ENCODE measurements at places on chromosomes 12 and 14. TPM values are rescaled to one million over a fixed set of nuclear protein-coding genes. Genes with fewer than 3 reads are reported as not detected.

DNA sequence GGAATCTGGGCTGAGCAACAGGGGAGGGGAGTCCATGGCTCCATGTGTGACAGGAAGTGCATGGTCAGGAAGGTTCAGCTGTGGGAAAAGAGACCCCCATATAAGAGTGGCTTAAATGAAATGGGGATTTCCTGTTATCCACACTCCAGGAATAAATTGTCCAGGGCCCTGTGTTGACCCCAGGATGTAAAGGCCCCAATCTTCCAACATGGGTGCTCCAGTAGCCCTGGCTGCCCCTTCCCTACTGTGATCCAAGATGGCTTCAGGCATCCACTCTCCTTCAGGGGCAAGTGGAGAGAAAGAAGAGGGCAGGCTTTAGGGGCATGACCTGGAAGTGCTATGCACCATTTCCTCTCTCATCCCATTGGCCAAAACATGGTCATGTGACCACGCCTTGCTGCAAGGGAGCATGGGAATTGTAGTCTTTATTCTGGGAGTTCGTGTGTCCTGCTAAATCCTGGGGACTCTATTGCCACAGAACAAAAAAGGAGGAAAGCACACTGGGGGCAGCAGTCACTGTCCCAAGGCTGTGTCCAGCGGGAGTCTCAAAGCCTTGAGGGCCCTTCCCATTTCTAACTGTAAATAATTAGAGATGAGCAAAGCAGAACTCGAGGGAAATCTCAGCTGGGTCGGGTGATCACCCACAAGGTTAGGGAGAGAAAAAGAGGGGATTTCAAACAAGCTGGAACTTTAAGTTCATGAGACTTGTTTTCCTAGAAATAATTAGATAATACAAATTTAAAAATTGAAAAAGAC is 289.2 kb downstream of the ADGRD1 start:
- DNase-seq: no peak

DNA sequence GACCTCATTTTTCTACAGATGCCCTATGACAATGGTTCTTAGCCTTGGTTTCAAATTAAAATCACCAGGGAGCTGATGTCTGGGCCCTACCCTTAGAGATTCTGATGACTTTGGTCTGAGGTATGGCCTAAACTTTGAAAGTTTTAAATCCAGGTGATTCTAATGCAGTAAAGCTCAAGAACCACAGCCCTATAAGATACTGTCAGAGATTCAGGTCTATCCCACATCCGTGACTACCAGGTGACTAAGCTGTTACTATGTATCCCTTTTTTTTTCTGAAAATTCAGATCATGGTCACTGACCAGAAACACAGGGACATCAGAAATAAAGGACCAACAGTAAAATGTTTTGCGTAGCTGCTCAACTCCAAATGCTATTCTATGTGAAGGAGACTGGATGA is 148.8 kb upstream of the BMP4 start:
- no peak for DNase-seq

The TAS2R42 gene
- total RNA-seq: not detected

The FOXG1 gene
- not detected for total RNA-seq

DNA sequence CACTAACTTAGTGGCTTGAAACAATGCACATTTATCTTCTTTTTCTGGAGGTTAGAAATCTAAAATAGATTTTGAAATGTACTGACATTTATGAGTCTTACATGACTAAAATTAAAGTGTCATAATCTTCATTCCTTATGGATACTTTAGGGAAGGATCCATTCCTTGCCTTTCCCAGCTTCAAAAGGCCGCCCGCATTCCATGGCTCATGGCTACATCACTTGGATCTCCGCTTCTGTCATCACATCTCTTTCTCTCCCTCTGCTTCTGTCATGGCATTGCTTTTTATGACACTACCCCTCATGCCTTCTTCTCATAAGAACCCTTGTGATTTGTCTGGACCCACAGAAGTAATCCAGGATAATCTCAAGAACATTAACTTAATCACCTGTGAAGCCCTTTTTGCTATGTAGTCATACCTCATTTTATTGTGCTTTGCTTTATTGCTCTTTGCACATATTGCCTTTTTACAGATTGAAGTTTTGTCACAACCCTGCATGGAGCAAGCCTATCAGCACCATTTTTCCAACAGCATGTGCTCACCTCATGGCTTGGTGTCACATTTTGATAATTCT is 66.5 kb downstream of the GARIN6 start:
- no peak for DNase-seq

The ADSS1 gene
- 2.7 TPM for total RNA-seq

The KICS2 gene
- 15.6 TPM for total RNA-seq

The SOX5 gene
- not detected for total RNA-seq

The SERPINA9 gene
- not detected for total RNA-seq

- DNase-seq: no peak
These were observed 17.2 kb upstream of the SLC35F4 start for GRCh38 chr14:57883061-57883460.

The TRHDE gene
- 0.33 TPM for total RNA-seq

DNA sequence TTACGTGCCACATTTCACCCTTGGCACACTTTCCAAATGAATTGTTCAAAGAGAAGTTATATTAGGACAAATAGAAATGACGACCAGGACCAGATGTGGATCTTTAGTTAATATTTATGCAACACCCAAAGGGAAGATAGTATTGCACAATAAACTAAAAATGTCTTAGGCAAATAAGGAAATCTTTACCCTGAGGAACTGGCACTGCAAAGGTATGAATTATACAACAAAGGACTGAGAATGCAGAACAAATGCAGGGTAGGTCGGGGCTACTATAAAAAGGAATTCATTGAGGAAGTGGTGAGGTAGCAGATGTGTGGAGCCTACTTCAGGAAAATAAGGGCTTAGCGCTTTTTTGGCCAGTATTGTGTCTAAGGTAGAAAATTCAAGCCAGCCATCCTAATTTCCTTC is 3.9 kb upstream of the TMTC2 start:
- DNase-seq: no peak

DNA sequence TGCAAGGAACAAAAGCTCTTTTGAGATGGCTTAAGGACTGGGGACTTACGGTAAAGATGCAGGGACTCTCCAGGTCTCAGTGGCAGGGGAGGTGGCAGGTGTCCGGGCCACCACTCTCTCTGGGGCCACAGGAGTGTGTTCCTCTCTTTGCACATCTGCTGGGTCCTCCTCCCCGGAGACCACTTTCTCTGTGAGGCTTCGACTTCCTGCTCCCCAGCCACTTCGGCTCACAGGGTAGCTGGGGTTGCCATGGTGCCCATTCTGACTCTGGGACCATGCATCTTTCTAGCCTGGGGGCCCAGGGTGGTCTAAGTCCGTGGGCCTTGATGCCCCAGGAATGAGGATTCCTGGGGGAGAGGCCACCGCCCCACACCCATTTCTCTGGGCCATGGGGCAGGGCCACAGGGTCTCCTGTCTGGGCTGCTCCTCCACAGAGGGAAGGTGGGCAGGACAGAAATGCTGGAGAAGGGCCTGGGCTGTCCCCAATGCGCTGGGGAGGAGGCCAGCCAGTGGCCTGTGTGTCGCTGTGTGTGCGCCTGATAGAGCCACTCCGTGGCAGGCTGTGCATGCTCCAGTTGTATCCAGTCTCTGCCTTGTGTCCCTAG is 38.5 kb downstream of the CCDC92 start:
- no peak for DNase-seq

The BDKRB2 gene
- not detected for total RNA-seq

GRCh38 chr12:14691560-14691959 is 4.8 kb downstream of the GUCY2C start:
- peak; percentile 6 for DNase-seq

The AKAP5 gene
- total RNA-seq: 12.0 TPM

The SLC6A15 gene
- total RNA-seq: not detected

DNA sequence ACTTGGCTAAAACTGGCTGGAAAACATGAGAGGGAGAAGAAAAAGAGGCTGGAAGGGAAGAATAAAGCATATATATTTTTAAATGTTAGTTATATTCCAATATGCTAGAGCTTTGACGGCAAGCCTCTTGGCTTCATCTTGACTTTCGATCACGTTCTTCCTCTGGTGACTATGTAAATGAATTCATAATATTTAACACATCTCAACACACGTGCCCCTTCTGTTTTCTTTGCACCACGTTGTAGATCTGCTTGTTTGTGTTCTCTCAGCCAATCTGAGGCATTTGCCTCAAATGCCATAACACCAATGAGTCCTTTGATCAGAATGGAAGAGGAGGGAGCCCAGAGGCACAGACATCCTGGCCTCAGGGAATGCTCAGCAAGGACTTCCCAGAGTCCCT is 45.4 kb upstream of the TRIM9 start:
- DNase-seq: no peak

DNA sequence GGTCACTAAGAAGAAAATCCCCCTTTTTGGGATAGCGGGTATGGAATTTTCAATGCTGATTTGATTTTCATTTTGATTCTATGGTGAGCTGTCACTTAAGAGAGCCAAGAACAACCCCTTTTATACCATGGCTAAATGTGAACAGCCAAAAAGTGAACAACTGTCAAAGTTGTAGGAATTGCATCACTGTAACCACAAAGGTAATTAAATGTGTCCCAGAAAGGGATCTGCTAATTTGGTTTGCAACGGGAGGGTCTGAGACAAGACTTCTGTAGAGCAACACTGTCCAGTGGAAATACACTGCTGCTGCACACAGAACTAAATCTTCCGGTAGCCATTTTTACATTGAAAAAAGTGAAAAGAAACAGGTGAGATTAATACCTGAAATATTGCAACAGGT is 14.6 kb downstream of the CHST11 start:
- no peak for DNase-seq

DNA sequence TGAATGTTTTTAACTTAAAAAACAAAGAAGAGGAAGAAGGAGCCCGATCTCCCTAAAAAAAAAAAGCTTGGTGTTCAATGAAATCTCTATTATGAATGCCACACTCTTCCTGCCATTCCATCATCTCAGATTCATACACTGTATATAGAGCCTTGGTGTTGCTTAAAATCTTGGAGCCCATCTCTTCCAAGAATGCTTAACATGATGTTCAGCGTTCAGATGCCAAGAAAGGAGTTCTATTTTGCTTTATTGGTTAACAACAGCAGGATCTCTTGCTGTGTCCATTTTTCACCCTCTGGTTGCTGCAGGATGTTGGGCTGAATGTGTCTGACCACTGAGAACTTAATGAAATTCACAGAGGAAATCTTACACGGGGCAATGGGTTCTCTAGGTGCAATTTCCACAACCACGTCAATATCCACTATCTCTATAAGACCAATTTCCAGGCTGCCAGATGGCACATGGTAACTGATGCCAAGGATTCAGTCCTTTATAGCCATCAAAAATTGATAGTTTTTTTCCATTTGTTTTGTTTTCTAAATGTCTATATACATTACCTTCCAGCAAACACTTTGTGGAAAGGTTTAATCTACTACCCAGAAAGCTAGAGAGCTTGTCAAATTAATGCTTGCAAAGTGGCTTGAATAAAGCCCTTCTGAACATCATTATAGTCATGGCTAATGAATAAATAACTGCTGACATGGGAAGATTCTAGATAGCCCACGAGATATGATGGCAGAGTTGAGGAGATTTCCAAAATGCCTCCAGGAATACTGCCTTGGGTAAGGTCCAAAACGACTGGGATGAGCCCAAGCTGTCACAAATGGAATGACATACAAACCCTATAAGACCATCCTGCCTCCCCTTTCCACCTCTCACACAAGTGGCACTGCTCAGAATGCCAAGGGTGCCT is 26.5 kb downstream of the RERG start:
- no peak for DNase-seq

- no peak for DNase-seq
These were observed 139.8 kb downstream of the ZFP36L1 start for GRCh38 chr14:68653108-68653507.
